ENCODE measurements at places on chromosomes 5 and 9.

GRCh38 chr9:124869466-124869985 is 7.6 kb downstream of the ARPC5L start:
- DNase-seq, result no peak

- DNase-seq, result no peak
Measured at GRCh38 chr9:129609486-129610212, 11.3 kb downstream of the C9orf50 start.

DNA sequence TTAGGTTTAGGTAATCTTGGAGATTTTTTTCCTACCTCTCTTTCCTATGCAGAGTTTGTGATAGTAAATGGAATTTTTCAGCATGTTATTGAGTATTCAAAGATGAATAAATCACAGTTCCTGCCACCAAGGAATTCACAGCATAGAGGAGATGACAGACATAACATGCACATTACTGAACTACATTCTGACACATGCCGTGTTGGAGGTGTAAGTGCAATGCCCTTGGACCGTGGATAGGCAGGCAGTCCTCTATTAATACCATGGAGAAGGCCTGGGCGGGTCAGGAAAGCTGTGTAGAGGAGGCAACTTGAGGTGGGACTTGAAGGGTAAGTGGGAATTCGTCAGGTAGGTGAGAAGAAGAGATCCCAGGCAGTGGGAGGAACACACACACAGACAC is 43.9 kb downstream of the MCCC2 start:
- DNase-seq, result no peak

GRCh38 chr5:77328930-77329647 is 118.6 kb downstream of the PDE8B start:
- no peak for DNase-seq

GRCh38 chr9:135500071-135500524 is 384 bp upstream of the MRPS2 start:
- DNase-seq, result no peak

- DNase-seq, result no peak
Measured at GRCh38 chr9:130064621-130065020, 10.9 kb downstream of the GPR107 start.

Measured in NCI-H1092 (cell line).